ENCODE measurements at places on chromosomes 5 and 9.

DNA sequence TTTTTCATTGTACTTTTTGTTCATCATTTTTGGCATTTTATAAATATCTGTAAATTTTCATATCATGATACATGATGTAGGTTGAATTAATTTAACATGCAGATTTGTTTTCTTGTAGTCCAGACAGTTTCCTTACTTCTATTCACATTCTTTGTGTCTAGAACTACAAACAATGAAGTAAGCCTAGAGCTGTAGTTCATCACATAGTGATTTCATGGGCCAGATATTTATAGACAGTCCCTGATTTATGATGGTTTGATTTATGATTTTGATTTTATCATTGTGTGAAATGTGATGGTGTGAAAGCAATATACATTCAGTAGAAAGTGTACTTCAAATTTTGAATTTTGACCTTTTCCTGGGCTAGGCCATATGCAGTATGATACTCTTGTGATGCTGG lies 139.0 kb downstream of the ARHGEF28 start:
- no peak for DNase-seq

- DNase-seq: no peak
Observed at GRCh38 chr9:130847306-130848217, 12.5 kb downstream of the ABL1 start.

GRCh38 chr9:136043441-136043991 lies 51.6 kb downstream of the NACC2 start:
- DNase-seq: no peak

DNA sequence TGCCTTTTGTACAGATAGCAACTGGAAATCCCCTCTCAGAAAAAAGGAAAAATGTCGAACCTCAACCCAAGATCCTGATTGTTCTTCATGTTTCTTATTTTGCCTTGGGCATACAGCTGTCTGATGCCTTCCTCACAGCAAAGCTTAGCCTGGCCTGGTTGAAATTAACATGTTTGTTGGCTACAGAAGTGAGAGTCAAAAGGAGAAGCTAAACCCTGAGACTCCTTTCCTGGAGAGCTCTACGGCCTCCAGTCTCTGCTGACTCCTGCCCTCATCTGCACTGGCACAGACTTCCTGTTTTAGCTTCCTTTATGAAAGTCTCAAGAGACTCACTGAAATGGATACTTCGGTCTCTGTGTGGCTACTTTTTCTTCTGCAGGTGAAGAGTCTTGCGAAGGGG lies 186.7 kb downstream of the PARP8 start:
- DNase-seq: no peak

DNA sequence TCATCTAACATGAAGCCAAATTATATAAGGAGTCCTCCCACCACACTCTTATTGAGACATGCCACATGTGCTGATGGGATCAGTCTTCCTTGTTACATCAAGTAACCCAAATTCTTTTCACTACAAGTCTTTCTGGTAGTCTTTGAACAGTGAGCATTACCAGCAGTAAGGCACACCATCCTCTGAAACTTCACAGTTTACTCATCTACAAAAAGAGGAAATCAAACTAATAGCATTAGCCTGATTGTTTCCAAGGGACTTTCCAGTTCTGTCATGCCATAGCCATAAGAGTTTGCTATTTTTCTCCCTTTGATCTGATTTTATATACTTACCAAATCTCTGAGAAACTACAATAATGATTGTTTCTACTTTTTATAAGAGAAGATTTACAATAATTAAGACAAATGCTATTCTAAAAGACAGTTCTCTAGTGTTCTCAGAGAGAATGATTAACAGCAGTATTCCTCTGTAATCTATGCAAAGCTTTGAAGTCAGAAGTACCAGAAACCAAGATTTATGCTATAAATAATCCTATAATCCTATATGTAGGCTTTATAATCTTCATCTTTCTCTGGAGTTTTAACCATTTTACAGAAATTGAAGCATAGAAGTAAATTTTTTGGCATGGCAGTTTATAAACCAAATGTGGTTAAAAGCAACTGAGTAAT lies 166.2 kb upstream of the ACO1 start:
- DNase-seq: no peak

GRCh38 chr5:73859696-73860095 lies 233.7 kb downstream of the ARHGEF28 start:
- DNase-seq: no peak

GRCh38 chr5:96822686-96823459 lies 15.1 kb upstream of the ERAP1 start:
- peak; percentile 8 for DNase-seq

DNA sequence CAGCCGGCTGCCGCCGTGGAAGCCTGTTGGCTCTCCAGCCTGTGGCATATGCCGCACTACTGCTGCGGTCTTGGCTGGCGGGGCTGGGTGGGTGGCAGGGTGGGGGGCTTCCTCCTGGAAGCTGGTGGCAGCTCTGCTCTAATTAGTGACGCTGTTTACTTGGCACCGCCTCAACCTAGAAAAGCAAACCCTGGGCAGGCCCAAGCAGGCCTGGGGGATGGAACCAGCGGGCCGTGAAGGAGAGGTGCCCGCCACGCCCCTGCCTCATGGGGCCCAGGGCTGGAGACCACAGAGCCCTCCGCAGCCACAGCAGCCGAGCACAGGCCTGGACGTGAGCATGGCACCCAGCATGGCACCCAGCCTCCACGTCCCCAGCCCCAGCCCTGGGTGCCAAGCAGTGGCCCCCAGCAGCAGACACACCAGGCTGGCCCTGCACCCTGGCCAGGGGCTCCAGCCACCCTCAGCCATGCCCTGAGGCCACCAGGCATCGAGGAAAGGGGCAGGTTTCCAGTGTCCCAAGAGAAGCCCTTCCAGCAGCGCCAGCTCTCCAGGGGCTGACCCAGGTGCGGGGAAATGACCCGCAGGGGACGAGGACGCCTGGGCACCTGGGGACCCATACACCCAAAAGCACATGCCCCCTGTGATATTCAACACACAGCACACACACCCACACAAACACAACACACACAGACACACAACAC lies 5.4 kb upstream of the CCDC187 start:
- no peak for DNase-seq

- DNase-seq: no peak
Observed at GRCh38 chr5:58571501-58571900, 11.4 kb upstream of the RAB3C start.

GRCh38 chr9:86867804-86868313 lies 79.4 kb downstream of the GAS1 start:
- DNase-seq: peak; percentile 37

DNA sequence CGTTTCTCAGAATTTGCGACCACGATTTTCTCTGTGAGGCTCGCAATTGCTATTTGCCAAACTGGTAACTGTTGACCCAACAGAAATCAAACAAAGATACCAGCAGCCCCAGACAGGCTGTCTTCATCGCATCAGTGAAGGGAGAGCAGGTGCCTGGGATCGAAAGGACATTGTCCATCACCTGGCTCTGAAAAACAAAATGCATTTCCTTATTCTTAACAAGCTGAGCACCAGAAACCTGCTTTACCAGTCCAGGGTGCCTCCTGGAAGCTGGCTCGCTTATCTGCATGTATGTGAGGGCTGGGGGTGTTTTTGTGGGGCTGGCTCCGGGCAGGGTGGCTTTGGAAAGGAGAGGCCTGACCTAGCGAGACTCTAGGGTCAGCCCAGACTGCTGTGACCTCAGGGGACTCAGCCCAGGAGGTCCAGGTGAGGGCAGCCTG lies 24.7 kb downstream of the WWC1 start:
- peak; percentile 86 for DNase-seq

- peak; percentile 56 for DNase-seq
Observed at GRCh38 chr5:150599917-150600511, 40.4 kb upstream of the SYNPO start.

Measured in HT-29 (cell line).